ENCODE measurements at places on chromosomes 1 and 21. TPM values are rescaled to one million over a fixed set of nuclear protein-coding genes. Genes with fewer than 3 reads are reported as not detected.
A peak's percentile ranks its signal among the peaks of the same experiment; 100 is the strongest.

DNA sequence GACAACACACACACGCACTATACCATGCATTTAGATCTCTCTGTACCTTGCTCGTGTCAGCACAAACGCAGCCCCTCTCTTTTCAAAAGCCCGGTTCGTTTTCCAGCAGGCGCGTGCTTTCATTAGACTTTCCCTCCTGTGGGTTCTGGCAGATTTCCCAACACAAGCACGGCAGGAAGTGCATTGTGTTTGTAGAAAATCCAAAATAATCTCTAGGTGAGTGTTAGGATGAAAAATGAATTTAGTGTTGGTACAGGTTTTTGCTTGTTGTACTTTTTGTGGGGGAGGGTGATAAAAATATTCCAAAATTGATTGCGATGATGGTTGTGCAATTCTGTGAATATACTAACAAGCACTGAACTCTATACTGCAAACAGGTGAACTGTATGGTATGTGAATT is 54.1 kb upstream of the POFUT2 start:
- no peak for DNase-seq

- DNase-seq: no peak
Measured at GRCh38 chr1:76843821-76844464, 23.3 kb upstream of the ST6GALNAC5 start.

DNA sequence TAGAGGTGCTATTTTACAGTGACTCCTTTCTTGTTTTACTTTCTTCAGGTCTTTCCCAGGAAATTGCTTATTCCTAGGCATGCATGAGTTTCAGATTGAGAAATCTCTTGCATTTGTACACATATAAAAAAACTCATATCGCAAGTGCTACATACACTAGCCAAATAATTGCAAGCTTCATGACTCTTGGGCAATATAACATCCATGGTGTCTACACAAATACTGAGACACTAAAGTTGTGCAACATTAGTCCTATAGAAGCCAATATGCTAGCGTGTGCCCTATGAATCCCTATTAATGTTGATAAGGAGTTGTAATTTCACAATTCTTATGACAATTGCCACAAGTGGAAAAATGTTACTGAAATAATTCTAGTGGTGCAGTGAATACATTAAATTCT is 591.0 kb downstream of the ADGRL2 start:
- no peak for DNase-seq

DNA sequence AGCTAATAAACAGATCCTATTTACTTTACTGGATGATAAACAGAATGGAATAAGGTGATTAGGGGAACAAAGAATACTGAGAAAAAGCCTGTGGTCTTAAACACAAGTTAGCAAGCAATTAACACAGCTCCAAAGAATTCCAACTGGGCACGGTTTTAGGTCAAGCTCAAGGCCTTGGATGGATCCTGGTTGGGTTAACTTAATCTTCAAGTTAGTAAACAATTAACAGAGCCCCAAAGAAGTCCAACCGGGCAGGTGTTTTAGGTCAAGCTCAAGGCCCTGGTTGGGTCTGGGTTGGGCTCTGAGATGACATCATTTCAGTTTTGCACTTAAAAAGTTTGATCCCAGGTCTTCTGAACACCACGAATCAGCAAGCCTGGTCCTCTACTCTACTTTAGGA is 1086.3 kb upstream of the TMPRSS15 start:
- no peak for DNase-seq

- no peak for DNase-seq
Measured at GRCh38 chr1:12177999-12178441, 11.2 kb downstream of the TNFRSF1B start.

Gene RGS7
- 4.4 TPM for polyA plus RNA-seq

DNA sequence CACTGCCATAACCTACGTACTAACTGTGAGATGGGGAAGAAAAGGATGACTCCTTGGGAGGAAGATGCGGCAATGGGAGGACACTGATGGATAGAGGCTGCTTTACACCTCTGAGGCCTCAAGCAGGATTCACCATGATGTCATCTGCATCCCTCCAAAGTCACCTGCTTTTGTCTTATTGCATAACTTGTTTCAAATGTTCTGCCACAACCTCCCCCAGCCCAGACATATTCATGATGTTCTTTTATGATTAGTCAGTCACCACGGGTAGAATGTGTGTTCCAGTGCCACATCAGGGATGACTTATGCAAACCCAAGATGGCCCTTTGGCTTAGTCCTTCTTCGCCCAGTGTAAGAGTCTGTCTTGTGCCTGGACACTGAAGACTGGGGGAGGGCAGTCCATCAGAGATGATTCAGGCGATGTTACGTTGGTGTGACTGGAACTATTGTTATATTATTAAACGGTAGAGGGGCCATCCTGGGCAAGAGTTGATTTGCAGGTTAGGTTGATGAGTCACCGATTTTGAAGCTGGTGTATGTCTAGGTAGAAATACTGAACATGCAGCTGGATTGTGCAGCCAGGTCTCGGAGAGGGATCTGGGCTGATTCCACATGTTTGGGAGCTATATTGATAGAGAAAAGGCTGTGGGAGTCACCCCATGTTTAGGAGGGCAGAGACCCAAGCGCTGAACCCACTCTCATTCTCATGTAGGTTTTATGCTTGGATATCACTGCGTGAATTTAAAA is 32.6 kb downstream of the RYR2 start:
- no peak for DNase-seq

Gene COL9A2
- polyA plus RNA-seq: 32.6 TPM

GRCh38 chr1:31705080-31705866 is 1.5 kb upstream of the COL16A1 start:
- DNase-seq: peak; percentile 56

Gene TSPEAR
- polyA plus RNA-seq: 1.0 TPM

GRCh38 chr1:154682254-154682653 is 74.3 kb upstream of the ADAR start:
- no peak for DNase-seq

GRCh38 chr1:111594306-111594693 is 25.3 kb upstream of the RAP1A start:
- no peak for DNase-seq

DNA sequence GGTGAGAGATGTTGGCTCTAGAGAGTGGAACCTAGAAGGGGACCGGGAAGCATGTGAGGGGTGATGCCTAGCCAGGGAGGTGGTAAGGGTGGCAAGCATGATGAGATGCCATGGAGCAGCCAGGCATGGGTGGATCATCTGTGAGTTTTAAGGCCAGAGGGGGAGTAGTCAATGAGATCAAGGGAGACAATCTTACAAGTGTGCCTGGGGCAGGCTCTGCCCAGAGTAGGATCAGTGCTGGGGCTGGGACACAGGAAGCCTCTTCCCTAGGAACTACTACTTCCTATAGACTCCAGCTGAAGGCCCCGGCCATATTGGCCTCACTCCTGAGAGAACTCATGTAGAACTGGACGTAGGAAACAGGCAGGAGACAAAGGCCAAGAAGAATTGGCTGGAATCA is 192.4 kb upstream of the CSF3R start:
- no peak for DNase-seq

DNA sequence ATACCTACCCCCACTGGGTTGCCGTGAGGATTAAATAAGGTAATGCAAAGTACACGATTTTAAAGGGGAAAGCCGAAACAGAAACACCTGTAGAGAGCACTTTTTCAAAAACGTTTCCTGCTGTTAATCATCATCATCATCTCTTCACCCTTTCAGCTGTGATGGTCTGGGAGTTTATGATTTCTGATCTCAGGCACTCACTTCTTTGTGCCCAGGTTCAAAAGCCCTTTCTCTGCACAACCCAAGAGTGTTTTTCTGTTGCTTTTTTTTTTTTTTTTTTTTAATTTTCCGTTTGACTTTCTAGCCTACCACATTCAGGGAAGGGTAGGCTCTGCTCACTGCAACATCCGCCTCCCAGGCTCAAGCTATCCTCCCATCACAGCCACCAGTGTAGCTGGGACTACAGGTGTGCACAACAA is 936 bp upstream of the UBXN11 start:
- DNase-seq: no peak

DNA sequence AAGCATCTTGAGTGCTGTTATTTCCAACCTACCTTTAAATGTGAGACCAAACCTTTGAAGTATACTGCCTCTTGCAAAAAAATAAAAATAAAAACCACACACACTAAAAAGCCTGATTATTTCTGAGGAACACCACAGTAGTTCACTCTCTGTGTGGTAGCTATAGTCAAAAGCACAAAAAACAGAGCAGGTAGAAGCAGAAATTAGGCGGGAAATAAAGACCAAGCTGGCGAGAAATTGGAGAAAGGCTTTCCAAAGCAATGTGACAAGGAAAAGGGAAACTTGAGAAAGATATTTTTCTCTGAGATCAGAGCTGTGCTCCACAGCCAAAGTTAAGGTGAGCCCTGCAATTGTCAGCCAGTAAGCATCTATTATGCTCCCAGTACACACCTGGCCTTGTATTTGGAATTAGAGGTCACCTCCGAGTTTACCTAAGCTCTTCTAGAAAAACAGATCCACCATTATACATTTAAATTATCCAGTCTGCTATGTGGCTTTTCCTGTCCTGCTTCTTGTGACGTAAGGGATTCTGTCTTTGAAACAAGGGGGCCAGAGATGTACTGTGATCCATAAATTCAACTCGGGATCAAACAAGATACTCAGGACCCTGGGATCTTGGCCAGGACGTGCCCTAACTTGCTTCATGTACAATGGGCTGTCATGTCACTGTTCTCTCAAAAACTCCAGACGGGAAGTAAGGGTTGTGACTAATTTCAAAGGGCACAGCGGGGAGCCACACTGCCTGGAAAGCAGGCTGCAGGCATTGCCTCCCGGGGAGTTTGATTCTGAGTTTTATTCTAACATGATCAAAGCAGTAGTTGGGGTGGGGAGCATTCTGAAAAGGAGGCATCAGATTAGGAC is 39.8 kb upstream of the RAB4A start:
- no peak for DNase-seq

- DNase-seq: no peak
Measured at GRCh38 chr1:188817814-188818213, 1659.8 kb downstream of the BRINP3 start.

Gene RIMS3
- 1.9 TPM for polyA plus RNA-seq

Gene RRP15
- polyA plus RNA-seq: 26.2 TPM

Gene POTED
- not detected for polyA plus RNA-seq

Gene FCER1G
- polyA plus RNA-seq: 9.8 TPM

DNA sequence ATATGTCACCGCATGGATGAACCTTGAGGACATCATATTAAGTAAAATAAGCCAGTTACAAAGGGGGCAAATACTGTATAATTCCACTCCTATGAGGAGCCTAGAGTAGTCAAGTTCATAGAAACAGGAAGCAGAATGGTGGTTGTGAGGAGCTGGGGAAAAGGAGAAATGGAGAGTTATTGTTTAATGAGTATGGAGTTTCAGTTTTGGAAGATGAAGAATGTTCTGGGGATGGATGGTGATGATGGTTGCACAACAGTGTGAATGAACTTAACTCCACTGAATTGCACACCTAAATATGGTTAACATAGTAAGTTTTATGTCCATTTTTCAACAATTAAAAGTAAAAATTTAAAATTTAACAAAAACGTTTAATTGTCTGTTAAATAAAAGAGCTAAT is 220.9 kb upstream of the JUN start:
- DNase-seq: no peak

DNA sequence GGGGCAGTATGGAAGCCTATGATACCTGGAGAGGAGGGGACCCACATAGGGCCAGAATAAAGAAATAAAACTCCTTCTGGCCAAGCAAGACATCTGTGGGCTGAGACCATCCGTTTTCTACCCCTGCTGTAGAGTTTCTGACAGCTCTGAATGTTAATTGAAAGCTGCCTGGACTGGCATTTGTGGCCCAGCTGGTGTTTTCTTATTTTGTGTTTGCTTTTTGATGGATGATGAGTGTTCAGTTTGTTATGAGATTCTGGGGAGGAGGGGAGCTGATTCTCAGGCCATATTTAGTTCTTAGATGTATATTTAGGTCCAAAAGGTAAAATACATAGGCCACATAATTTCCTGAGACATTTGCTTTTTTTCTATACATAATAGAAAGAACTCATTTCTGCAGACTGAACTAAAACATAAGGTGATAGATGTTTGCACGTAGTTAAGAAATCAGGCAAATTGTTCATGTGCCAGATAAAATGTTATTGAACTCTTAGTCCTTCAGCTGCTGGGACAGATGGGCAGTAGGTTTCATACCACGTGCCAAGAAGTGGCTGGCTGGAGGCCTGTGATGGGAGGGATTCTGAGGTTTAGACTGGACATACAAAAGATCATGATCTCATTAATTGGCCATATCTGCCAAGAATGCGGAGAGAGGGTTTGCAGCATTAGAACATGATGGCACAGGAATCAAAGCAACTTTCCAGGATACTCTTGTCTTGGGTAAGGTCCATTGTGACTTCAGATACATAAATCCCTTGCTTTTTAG is 54.1 kb downstream of the DSCAM start:
- no peak for DNase-seq

DNA sequence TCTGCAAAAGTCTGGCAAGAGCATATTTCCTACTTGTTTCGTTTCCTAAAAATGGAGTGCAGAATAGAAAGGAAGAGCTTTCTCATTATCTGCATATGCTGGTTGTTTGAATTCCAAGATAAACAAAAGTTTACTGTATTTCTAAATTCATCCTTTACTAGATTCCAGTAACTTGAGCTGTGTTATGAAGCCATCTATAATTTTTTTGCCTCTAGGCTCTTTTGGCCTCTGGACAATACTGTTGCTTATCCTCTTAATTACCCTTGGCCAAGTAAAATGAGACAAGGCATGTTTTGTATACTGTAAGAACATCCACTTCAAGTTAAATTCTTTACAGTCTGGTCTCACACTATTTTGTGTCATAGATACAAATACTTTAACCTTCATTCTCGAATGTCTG is 45.6 kb upstream of the HFM1 start:
- peak; percentile 26 for DNase-seq

Gene TDRD10
- polyA plus RNA-seq: 1.00 TPM

Gene TINAGL1
- polyA plus RNA-seq: 47.4 TPM

DNA sequence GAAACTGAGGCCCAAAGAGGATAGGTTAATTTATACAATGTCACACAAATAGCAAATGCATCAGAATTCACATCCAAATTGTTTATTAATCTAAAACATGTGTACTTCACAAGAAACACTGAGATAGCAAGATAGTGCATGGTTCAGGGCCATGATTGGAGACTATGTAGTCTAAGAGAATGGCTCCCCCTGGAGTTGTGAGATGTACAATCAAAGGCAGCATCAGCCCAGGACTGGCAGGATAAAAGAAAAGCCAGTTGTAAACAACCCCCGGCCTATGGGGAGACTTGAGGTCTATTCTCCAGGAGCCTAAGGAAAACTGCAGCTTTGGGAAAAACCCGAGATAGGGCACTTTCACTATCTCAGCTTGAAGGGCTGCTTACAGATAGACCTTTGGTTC is 511.0 kb downstream of the OMA1 start:
- DNase-seq: no peak

DNA sequence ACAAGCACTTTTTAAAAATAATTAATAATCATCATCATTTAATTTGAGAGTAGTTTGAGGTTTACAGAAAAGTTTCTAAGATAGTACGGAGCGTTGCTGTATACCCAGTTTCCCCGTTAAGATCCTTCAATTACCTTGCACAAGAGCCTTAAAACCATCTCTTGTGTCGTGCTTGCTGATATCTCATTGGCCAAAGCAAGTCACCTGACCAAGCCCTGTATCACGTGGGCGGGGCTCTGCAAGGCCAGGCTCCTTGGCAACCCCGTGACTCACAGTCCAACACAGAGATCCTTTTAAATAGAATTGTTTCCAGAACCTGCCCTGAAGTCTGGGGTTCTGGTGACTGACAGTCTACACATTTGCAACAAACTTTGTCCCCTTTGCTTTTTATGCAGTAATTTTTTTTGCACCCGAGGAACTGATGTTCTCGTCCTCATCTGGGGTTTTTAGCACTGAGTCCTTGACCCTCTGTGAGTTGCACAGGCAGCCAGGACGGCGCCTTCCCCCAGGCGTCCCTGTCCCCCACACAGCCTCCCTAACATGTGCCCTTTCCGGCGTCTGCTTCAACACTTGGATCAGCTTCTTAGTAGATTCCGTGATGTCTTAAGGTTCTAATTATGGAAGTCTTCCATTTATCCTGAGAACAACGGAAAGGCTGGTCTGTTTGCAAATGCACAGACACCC is 183.3 kb upstream of the TMEM51 start:
- DNase-seq: no peak
